CD4-positive, alpha-beta T cell treated with Interleukin-1 beta for 1 hour (primary cell): ENCODE measurements at places on chromosomes 5 and 9.

DNA sequence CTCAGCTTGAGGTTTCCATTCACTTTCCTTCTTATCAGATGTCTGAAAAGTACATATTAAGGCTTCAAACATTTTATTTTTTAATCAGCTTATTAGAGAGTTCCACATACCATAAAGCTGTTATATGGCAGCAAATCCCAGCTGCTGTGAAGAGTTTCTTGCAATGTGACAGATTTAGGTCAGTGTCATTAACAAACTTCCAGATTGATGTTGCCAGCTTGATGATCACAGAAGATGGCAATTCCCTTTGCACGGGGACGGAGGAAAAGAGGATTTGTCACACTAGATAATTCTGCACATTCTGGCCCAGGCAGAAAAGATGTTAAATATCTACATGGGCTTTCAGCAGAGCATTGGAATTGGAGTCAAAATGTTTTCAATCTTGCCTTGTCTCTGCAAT, 215.8 kb downstream of the BRINP1 start:
- no peak for DNase-seq

DNA sequence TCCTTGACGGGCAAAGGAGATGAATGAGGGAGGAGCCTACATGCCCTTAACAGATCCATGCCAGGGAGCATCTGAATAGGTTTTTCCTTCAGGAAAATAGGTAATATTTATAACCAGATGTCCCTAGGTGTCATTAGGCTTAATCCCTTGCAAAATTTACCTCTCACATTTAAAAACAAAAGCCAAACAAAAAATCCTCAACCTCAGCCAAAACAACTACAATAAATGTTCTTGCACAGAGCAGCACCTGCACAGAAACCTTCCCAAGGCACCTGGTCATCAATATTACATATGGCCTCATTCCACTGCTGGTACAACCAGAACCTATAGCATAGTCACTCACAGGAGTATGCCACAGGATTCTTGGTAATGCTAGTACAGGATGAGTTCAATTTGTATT, 30.1 kb downstream of the SLC38A9 start:
- DNase-seq: no peak

- DNase-seq: no peak
Observed at GRCh38 chr9:116059466-116059865, 94.1 kb upstream of the PAPPA start.

DNA sequence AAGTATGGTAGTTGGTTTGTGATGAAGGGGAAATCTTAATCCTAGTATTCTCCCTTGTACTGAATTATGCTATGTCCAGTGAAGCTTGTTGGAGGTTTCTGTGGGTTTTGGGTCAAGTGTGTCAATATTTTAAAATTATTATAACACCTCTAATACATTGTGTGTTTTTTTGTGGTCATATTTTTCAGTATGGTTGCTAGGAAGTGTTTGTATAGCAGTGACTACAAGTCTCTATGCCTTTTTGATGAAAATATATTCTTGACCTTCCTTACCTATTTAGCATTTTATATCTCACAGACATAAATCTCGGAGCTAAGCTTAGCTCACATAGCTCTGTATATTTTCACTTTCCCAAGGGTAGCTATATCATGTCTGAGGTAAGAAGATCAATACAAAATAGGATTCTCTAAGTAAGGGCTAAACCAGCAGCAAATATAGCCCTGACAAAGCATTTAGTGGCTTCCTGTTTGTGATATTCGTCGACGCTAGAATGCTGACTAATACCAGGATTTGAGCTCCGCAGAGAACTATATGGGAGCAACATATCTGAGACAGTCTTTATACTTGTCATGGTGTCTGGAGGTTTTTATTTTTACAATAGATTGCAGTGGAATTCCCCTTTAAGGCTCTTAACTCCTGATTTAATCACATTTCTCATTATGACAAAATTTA, 82.3 kb downstream of the MACIR start:
- no peak for DNase-seq

GRCh38 chr9:130498918-130499698, 54.3 kb downstream of the ASS1 start:
- DNase-seq: no peak

DNA sequence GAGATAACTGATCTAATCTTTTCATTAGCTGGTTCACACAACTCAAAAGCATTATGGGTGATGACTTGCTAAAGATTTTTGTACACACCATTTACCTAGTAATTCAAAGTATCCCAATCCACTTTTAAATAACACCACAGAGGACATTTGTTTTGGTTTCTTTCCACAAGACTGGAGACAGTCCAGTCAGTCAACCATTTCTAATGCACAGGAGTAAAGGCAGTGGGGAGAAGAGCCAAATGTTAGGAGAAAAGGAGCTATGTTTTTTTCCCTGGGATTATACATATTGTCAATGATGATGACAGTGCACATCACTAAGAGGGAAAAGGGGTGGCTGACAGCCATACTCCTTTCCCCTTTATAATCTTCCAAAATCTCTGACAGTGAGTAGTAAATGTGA, 240.9 kb downstream of the GABRB2 start:
- no peak for DNase-seq

DNA sequence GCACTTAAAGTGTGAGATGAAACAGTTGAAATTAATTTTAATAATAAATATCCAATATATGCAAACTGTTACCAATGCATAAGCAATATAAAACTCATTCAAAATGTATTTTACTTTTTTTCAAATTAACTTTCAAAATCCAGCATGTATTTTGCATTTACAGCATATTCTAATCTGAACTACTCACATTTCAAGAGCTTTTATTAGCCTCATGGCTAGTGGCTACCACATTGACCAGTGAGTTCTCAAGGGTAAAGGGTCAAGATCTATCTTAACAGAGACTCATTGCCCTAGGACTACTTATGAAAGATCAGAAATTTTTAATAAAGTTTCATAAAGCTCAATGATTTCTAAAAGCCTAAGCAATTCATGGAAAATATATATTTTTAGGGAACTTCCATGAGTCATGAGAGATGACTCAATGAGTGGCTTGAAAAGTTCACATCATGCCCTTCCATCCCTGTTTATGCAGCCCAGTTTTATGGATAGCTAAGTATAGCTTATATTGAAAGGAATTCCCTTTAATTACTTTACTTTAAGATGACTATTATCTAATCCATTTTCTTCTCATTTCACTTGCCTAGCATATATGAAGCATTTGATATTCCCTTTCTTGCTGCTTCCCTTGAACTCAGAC, 608.6 kb downstream of the SLCO4C1 start:
- DNase-seq: no peak

DNA sequence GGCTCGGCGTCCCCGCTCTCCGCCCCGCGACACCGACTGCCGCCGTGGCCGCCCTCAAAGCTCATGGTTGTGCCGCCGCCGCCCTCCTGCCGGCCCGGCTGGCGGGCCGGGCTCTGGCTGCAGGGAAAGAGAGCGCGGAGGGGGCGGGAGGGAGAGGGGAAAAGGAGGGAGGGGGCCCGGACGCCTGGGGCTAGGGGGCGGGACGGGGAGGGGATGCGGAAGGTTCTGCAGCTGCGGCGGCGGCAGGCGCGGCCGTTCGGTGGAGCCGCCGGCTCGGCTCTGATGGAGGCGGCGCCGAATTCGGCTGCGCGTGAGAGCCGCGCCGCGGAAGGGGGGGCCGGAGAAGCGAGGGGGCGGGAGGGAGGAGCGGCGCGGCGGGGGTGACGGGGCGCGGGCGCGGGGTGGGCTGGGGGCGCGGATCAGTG, at the start of gene MARCHF11:
MARCHF11 (minus strand) TSS at position 281 of the 425 bp plus-strand sequence; CDS start at position 65, 216 bp downstream.
- no peak for DNase-seq

DNA sequence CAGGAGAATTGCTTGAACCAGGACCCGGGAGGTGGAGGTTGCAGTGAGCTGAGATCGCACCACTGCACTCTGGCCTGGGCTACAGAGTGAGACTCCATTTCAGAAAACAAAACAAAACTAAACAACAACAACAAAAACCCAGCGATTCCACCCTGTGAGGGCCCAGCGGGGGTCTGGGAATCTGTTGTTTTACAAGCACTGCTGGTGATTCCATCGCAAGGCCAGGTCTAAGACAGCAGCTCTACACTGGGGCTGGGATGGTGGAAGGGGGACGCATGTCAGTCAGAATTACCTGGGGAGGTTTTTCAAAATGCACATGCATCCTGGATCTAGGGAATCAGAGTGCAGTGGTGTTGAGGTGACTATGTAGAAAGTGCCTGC, 90.9 kb downstream of the ANKRD55 start:
- DNase-seq: no peak

- peak; percentile 12 for DNase-seq
Observed at GRCh38 chr9:111938427-111938800, 41.8 kb downstream of the UGCG start.
